ENCODE measurements at places on chromosomes 6 and 20.

DNA sequence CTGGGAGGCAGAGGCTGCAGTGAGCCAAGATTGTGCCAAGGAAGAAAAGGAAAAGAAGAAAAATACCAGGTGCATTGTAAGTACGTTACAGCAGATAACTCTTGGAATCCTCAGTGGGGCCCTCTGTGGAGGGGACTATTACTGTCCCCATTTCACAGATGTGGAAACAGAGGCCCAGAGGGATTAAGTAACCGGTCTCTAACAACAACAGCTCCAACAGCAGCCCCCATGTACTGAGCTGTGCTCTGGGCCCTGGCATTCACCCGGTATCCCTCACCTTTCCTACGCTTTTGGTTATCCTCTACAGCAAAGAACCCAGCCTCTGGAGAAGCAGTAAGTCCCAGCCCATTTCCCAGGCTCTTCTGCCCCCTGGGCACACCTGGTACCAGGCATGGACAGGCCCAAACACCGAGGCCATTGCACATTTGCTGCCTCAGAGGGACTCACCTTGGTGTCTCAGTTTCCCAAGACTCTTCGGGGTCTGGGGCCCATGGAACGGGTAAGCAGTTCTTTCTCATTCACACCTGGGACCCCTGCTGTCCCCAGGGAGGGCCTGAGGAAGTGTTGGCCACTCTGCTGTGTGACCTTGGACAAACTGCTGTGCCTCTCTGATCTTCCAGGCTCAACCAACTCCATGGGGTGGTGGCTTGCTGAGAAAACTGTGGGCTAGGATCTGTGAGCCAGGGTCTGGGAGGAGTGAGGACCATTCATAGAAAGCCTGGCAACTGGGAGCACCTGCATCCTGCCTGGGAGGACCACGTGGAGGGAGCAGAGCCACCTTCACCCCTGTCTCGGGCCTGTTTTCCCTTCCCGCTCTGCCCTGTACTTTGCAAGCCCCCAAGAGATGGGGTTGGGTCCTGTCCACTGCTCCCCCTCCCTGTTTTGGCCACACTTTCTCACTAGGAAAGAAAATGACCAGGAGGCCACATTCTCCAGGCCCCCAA lies 59.9 kb downstream of the SNAI1 start:
- DNase-seq = no peak

DNA sequence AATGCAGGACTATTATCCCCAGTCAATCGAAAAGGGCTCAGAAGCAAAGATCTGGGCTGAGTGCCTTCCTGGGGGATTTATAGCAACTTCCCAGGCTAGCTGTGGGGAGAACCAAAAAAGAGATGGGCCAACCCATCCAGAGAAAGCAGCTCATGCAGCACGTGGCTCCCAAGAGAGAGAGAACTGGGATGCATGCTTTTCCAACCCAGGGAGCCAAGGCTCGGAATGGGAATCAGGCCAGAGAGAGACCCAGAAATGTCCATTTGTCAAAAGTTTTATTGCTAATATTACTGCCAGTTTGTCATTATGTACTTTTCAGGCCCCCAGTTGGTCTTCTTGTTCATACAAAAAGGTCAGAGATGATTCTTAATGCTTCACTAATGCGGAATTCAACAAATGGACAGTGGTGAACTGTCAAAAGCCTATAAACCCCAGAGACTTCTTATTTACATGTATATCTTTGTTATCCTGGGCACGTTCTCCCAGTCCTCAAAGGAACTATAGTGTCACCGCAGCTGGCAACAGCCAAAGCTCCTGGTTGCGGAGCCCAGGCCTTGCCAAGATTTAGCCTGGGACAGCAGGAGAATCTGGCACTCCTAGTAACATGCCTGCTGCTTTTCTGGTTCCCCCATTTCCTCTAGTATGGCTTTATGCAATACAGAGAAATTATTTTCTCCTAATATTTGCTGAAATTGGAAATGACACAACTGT lies 139.1 kb upstream of the POU3F2 start:
- DNase-seq = no peak

GRCh38 chr6:113291751-113292445 lies 565.2 kb upstream of the MARCKS start:
- no peak for DNase-seq

GRCh38 chr6:135212935-135213334 lies 31.8 kb downstream of the MYB start:
- no peak for DNase-seq

DNA sequence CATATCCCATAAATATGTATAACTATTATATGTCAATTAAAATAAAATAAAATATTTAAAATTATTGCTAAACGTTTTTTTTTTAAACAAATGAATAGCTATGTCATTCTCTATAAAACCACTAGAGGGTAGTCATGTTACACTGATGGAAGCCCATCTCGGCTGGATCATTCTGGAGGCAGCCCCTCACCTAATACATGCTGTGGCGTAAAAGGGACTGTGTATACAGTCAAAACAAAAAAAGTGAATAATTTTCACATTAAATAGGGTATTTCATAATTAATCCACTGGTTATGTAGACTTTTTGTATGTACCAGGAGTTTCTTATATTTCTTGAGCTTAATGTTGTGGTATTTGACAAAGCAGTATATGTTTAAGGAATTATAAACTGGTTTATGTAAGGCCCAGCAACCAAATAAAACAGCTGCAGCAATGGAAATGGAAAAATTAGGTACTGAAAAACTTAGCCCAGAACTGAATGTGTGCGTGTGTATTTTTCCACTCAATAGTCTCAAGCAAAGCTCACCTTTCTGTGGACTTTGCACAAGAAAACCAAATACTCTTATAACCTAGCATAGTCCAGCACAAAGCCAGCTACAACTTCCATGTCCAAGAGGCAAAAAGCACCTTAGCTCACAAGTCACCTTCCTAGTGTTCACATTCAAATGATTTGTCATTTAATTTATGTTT lies 81.7 kb downstream of the COL9A1 start:
- DNase-seq = no peak

DNA sequence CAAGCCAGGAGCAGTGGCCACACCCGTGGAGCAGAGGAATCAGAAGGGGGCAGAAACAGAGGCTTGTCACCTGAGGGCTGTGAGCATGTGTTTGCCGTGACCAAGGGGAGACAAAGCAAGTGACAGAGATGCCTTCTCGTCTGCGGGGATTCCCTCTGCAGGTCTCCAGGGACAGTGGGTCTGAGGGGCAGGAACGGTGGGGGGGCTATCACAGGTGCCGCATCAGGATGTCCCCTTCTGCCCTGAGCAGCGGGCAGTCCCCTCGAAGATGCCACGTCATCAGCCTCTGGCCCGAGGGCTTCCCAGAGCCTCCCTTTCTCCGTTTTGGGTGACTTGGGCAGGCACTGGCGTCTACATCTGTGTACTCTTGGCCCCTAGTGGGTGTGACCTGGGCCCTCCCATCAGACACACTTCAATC lies 338.7 kb downstream of the PREX1 start:
- DNase-seq = no peak

- DNase-seq = no peak
These were observed 48.6 kb downstream of the ABHD12 start for GRCh38 chr20:25341716-25342680.

DNA sequence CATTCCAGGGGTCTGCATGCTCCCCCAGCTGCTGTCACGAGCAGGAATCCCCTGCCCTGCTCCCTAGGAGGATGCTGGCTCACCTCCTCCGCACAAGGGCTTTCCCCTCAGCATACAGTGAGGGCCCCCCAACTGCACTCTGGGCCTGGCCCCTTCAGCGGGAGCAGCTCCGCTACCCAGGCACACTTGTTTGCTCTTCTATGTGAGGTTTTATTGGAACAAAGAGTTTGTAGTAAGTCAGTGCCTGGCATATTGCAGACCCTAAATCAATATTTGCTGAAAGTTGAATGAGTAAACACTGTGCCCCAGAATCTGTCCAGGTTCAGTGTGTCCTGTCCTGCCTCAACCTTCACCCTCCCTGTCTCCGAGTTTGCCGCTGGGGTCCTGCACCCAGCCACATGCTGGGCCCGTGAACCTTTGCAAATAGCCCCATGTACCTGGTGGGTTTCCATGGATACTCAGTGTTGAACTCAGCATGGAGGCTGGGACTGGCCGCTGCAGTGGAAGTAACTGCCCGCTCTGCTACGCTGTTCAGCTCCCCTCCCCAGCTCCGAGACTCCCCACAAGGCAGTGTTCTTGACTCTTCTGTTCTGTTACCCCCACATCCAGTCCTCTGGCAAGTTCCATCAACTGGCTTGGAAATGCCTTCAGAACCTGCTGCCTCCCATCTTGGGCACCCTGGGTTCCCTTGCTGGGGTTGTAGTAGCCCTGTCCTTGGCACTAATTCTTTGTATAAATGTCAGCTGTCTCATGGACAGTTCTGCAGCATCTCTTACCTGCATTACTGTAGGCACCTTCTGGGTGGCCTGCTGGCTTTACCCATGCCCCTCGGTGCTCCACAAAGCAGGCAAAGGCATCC lies 15.7 kb downstream of the SLC22A1 start:
- no peak for DNase-seq

DNA sequence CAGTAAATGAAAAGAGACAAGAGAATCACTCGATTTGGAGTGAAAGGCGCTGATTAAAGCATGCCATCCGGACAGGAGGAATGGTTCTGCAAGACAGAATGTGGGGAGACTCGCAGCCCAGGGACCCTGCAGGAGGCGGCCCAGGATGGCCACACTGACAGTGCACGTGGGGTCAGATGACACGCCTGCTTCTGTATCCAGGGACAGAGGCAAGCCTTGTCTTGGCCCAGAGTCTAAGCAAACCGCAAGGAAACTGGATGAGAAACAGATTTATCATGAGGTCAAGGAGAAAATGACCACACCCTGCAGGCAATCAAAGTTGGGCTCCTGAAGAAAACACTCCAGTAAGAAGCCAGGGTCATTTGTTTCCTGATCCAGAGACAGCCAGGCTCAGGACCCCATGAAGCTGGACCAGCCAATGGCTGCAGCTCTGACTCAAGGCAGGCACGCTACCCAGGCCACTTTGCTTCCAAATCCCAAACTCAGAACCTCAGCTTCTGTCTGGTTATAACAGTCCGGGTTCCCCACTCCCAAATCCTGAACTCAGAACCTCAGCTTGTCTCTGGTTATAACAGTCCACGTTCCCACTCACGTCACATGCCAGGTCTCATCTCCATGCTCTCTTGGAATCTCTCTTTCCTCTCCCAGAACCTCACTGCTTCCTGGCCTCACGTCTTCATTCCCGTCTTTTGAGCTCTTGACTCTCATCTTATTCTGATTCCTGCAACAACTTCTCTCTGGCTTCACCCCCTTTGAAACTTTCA lies 144.9 kb upstream of the THBS2 start:
- no peak for DNase-seq

DNA sequence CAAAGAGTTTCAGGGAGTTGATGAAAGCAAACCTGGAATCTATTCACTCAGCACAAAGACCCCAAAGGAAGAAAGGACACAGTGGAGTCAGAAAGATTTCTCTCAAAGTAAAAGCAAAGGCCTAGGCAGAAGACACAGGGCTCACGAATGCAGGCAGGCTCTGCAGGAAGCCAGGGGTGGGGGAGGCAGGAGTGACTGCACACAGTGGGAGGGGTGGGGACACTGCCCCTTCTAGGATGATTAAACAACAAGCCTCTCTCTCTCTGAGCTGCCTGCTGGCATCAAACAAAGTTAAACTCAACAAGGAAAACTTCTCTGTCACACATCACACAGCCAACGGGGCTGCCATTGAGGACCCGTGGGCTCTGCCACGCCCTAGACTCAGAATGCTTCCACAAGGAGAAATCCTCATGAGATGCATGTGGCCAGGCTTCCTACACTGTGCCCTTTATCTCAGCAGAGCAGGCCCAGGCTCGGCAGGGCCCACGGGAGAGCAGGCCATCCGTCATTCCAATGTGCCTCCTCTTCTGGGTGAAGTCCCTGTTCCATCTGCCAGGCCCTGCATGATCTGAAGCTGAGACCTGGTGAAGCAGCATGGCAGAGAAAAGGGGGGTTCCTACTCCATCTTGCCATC lies 70.1 kb downstream of the RAMACL start:
- DNase-seq = no peak

DNA sequence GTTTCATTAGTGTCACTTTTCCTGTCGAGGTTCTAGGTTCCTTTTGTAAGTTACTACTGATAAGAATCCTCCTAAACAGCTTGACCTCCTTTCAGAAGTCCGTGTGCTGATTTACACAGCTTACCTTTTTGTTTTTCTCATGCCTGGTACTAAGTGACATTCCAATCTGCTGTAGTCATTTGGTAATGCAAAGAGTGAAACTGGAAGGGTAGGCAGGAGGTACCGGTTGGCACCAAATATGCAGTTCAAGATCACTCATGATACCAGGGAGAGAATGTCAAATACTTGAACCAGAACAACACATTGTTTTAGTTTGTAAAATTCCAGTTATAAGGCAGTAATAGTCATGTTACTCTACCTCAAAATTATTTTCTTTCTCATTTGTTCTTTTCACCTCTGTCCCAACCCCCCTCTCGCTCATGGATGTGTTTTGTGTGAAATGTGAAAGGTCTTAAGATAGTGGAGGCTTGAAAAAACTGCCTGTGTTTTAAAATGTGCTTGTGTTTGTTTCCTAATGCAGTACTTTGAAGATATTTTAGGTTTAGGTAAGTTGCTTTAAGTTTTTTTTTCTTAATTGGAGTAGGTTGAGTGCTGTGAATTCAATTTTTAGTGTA lies 23.2 kb downstream of the AFDN start:
- DNase-seq = no peak

- DNase-seq = no peak
These were observed at the start of gene NRSN2 for GRCh38 chr20:346640-347316. Gene NRSN2, plus strand, starts transcription at chr20:347111. Its CDS starts 2,533 bp downstream, at chr20:349644.

DNA sequence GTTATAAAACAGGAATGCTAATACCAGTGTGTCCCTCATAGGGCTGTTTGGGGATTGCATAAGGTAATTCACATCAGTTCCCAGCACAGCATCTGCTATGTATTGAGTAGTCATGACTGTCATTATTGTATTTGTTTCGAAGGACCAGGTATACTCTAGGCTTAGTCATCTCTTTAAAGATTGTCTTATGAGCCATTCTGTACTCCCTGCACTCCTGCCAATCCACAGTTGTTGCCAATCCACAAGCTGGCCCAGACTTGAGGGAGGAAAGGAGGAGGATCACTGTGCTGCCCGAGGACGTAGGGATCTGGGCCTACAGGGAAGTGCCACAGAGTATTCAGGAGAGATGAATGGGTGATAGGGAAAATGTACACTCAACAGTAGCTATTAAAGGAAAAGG lies 113.0 kb upstream of the TIAM2 start:
- DNase-seq = no peak

- no peak for DNase-seq
These were observed 1.6 kb upstream of the FOXA2 start for GRCh38 chr20:22585786-22586493.

DNA sequence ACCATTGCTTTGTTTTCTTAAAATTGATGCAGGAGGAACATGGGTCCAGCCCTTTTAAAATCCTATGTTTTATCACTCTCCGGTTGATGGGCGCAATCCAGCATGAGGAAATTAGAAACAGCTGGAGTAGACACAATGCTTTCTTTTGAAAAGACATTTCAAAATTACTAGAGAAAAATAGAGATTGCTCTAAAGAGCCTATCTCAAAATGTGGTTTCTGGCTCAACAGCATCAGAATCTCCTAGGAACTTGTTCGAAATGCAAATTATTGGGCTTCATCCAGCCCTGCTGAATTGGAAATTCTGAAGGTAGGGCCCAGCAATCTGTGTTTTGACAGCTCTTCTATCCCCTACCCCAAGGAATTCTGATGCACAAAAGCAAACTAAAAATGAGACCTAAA lies 190.8 kb upstream of the BMP2 start:
- no peak for DNase-seq
